ENCODE measurements at places on chromosomes 4 and X. TPM values are rescaled to one million over a fixed set of nuclear protein-coding genes. Genes with fewer than 3 reads are reported as not detected.

DNA sequence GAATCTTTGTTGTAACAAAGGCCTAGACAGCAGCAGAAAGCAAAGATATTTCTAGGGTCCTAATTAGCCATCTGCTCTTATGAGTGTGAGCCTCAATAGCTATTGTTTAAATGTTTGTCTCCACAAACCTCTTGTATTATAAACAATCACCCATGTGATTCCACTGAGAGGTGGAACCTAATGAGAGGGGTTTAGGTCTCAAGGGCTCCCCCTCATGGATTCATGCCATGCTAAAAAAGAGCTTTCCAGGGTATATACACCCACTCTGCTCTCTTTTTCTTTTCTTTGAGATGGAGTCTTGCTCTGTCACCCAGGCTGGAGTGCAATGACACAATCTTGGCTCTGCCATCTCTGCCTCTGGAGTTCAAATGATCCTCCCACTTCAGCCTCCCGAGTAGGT, 42.1 kb downstream of the TRIM61 start:
- H3K27ac ChIP-seq: no peak overlapping the region
- no peaks in the 10 kb centered on the region for H3K4me1 ChIP-seq
- H3K36me3 ChIP-seq: no peaks in the 10 kb centered on the region

DNA sequence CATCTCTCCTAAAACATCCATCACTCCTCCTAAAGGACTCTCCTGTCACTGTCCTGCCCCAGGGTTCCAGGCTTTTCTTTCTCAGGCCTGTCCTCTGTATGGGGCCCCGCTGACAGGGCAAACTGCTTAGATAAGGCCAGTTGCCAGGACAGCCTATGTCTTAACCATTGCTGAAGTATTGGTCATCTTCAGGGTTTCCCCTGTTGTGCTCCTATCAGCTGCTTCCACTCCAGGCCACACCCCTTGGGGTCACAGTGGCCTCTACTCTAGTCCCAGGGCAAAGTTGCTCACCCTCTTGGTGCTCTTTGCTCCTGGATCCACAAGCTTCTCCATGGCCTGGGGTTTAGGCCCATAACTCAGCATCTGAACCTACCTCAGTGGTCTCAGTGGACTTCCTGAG, 138.0 kb upstream of the PJA1 start:
- H3K27me3 ChIP-seq: no peaks in the 10 kb centered on the region
- H3K27ac ChIP-seq: no peak overlapping the region
- no peaks in the 10 kb centered on the region for H3K36me3 ChIP-seq
- no peak overlapping the region for H3K4me3 ChIP-seq

The GPR173 gene
- 2.8 TPM for total RNA-seq

GRCh38 chr4:155694100-155694785, 27.6 kb downstream of the GUCY1A1 start:
- no peaks in the 10 kb centered on the region for H3K36me3 ChIP-seq
- no peaks in the 10 kb centered on the region for H3K27me3 ChIP-seq
- DNase-seq: no peak
- H3K27ac ChIP-seq: no peak overlapping the region

- peaks cover 15% of the 10 kb centered on the region for H3K4me1 ChIP-seq
- peak overlapping the region; percentile 70 for H3K27ac ChIP-seq
- H3K27me3 ChIP-seq: no peaks in the 10 kb centered on the region
- no peaks in the 10 kb centered on the region for H3K36me3 ChIP-seq
- H3K4me3 ChIP-seq: no peak overlapping the region
These were observed 47.7 kb downstream of the SPRY1 start for GRCh38 chr4:123444290-123444731.
